ENCODE measurements at places on chromosomes 3 and 15. TPM values are rescaled to one million over a fixed set of nuclear protein-coding genes. Genes with fewer than 3 reads are reported as not detected.

Gene DUOXA2
- not detected for total RNA-seq

Gene SH2D7
- not detected for total RNA-seq

Gene LMAN1L
- total RNA-seq = not detected

Gene ANKRD63
- total RNA-seq = not detected

DNA sequence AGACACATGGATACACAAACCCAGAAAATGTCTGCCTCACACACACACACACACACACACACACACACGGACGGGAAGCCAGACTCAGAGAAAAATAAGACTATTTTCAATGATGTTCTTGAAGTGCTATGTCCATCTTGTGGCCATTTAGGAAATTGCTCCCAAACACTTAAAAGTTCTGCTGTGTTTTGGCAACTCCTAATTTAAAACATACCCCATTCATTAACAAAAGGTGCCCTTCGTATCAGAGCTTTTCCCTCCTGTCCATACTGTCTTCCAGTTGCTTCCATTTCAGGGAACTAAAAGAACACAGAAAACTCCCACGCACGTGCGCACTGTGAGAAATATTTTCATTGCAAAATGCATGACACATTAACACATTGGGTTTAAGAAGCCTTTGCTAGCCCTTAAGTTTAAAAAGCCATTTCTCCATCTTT, 44.6 kb downstream of the SLC12A1 start:
- no peak for DNase-seq

DNA sequence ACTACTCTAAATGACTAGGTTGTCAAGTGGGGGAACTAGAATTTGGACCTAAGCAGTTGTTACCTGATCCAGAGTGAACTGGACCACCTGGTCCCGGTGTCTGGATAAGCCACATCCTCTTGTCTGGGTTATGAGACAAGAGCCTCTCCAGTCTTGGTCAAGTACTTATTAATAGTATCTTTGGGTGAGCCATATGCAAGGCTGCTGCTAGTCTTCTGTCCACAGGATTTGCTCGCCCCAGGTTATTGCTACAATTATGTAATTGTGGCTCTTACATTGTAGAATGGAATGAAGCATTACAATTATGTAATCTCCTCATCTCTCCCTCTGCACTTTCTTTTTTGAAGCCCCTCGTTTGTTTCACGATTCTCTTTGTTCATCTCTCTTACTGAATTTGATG, 24.0 kb upstream of the AGBL1 start:
- DNase-seq = no peak

DNA sequence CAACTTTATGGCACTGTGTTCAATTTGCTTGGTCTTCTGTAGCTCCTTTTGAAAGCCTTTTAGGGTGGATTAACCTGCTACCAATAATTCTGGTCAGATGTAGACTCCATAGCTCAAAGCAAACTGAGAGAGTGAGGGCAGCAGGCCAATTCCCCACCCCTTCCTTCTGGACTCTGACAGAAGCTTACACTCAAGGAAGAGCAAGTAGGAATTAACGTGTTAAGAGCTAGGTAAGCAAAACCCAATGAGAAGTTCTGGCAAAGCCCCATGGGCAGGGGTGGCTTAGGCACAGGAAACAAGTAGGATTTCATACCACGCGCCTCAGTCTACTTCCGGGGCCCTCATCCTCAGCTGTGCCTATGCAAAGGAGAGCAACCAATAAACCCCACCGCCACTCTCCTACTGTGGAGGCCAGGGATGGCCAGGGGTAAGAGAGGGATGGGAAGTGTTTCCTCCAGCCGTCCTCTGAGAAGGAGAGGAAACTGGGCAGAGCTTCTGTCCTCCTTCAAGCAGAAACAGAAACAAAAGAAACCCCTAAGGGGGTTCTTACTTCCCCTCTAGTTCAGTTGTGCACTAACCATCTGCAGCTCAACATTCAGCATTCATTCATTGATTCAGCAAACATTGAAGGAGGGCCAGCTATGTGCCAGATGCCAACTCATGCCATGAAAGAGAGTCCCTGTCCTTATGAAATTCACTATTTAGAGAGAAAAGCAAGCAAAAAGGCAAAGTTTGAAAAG, 12.6 kb downstream of the CCR5 start:
- DNase-seq = no peak
